HS-5 (cell line): ENCODE measurements at places on chromosomes 5 and 9.

GRCh38 chr5:149550268-149550583, 1.0 kb downstream of the CSNK1A1 start:
- no peak for DNase-seq

GRCh38 chr5:14237317-14238086, 94.4 kb downstream of the TRIO start:
- DNase-seq = no peak

DNA sequence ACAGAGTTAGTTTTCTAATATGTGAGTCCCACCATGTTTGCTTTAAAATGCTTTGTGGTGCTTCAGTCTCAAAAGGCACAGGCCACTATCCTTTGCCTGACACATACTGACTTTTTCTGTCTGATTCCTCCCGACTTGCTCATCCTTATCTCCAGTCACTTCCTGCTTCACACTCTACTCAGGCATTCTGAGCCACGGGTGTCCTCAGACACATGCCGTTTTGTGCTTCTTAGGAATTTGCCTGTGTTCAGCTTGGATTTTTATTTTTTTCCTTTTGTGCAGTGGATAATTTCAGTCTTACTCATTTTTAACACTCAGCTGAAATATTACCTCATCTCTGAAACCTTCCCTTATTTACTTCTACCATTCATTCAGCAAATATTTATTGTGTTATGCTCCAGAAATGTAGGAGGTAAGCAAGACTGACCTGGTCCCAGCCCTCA, 54.1 kb downstream of the MAN2A1 start:
- peak; percentile 93 for DNase-seq

DNA sequence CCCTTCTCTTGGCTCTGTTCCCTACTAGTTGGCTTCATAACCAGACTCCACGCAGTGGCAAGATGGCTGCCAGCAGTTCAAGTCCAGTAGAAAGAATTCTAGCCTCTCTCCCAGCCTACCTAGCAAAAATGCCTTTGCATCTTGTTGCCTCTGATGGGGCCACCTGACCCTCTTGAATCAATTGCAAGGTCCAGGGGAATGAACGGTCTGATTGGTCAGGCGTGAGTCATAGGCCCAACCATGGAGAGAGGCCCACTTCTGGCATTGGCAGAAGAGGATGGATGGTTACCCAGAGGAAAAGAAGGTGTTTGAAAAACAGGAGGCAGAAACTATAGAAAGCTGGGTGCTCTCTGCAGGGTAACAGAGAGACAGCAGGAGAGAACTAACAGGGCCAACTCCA, 622.6 kb downstream of the CCDC171 start:
- no peak for DNase-seq

- DNase-seq = no peak
Measured at GRCh38 chr5:172417130-172417841, 37.0 kb downstream of the SH3PXD2B start.

DNA sequence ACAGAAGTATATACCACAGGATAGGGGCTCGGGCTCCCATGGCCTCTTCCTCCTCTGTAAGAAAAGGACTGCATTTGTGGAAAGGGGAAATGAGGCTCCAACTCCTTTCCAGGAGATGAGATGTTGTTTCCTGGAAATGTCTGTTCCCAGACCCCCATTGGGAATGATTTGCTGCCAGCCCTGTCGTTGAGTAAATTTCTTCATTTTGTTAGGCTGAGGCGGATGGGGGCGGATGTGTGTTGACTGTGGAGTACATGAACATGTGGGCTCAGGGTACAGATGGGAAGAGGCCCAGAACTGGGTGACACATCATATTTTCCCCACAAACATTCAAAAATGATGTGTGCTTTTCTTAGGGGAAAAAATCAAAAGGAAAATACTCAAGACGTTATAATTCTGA, 28.8 kb upstream of the TNFAIP8 start:
- DNase-seq = no peak

GRCh38 chr5:38167562-38167996, 90.8 kb upstream of the EGFLAM start:
- DNase-seq = no peak

DNA sequence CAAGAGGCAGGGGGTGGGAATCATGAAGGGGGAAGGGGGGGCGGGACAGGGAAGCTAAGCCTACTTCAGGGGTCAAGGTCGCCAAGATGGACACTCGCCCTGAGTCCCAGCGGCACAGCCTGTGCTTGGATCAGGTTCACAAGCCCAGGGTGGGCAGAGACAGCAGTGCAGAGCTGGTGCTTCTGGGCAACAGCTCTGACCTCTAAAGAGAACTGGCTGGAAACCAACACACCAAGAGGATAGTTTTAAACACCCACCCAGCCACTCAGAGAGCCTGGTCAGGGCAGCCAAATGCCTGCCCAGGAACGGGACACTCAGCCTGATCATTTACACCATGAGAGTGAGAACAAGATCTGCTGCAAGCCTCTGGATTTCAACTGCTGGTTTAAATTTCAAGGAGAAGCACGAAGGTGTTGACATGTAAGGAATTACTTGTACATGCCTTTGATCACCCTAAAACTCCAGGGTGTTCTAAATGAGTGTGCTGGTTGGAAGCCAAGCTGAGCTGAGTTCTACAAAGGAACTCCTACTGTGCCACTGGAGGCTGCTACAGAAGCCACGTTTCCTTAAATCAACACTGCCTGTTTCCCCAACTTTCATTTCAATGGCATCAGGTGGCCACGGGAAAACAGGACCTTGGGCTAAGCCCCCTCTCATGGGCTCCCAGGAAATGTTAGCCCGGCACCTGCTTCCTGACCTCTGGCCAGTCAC, 91.5 kb downstream of the TTLL11 start:
- DNase-seq = no peak

- no peak for DNase-seq
Measured at GRCh38 chr5:122965111-122965510, 71.4 kb downstream of the PPIC start.

GRCh38 chr9:108412755-108413154, 443.0 kb downstream of the ACTL7B start:
- no peak for DNase-seq

DNA sequence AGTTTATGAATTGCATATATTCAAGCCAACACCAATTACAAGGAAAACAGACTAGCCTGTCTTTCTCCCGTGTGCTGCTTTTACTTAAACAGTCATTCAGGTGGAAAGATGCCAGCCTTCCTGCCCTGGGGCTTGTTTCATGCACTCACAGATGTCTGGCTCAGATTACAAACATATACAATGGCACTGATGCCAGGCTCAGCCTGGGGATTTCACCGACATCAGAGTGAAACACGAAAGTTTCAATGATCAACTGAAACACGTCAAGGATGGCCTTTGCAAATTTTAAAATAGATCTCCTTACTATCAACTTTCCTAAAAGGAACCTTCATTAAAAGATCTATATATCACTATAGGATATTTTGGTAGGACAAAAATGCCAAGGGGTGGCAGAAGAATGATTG, 1576.5 kb downstream of the EFNA5 start:
- DNase-seq = peak; percentile 11

DNA sequence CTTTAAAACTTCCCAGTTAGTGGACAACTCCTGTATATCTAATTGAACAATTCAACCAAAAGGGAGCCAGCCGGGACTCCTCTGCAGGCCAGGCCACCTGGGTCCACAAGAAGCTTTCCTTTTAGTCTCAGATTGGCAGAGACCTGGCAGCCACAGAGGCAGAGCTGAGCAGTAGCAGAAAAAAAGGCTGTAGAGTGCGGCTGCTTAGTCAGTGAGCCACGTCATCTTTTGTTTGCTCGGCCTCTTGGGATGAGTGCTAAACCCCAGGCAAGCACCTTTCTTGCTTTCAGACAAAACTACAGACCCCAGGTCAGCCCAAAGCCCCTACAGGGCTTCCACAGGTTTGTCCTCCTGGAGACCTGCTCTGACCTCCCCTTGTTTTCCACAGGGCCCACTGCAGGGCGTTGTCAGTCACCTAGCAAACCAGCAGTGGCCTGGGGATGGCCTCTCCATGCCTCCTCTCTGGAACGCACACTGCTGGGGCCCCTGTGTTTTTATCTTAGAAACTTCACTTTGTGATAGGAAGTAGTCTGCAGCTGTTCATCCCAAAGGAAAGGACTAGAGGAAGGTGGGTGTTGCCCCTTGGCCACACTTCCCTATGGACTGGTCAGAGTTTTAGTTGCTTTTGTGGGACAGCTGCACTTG, 49.9 kb downstream of the SHB start:
- DNase-seq = no peak

DNA sequence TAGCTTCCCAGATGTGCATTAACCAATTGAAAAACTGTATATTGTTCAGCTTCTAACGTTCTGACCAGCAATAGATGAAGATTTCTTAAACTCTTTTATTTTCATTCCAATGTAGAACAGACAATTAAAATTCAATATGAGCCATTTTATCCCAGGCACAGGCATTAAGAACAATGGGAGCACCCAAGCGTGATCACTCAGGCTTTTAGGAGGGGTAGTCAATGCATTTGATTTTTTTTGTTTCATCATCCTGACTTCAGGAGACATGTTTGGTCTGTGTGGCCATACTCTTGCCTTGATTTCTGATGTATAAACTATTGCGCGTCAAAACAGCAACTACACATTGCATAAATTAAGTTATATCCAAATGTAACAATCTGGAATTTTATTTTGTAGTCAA, 653.0 kb upstream of the RORB start:
- no peak for DNase-seq

DNA sequence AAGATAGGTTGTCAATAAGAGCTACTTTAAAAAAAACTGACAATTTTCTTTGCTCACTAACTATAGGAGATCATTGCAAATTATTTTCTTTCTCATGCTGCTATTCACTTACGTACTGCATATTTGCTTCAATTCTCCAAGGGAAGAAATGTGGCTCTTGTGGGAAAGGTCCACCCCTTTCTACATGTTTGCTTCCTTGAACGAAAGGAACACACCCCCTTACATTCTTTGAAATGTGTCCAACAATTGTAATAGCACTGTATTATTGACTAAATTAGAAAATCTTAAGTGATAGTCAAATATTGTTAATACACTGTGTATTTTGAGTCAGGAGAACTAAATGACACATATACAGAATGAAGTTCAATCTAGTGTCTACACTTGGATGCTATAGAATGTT, 5.2 kb downstream of the MEF2C start:
- DNase-seq = no peak

GRCh38 chr9:129005336-129005997, 22.7 kb downstream of the SH3GLB2 start:
- no peak for DNase-seq

- DNase-seq = no peak
Measured at GRCh38 chr5:50576265-50576664, 90.2 kb upstream of the PARP8 start.

GRCh38 chr5:138461343-138462125, 3.7 kb upstream of the EGR1 start:
- peak; percentile 46 for DNase-seq

- DNase-seq = no peak
Measured at GRCh38 chr5:56112526-56113121, 117.9 kb upstream of the IL6ST start.

- no peak for DNase-seq
Measured at GRCh38 chr5:83162601-83163000, 85.3 kb downstream of the XRCC4 start.

GRCh38 chr9:90953805-90954204, 152.2 kb downstream of the SYK start:
- no peak for DNase-seq

DNA sequence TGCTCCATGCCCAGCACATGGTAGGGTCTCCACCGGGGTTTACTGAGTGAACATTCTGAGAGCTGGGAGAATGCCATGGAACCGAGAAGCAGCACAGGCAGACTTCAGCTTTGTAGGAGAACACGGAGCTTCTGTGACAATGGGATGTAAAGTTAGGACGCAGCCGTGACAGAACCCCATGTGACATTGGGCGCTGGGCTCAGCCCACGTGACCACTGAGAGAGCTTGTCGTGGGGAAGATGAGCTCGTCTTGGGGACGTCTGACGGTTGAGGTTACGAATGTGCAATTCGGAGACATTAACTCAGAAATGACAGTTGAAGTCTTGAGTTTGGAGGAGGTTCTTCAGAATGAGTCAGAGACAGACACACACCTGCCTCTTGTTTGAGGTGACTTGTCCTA, 13.5 kb downstream of the SDHA start:
- no peak for DNase-seq
